ENCODE measurements at places on chromosomes 12 and 14. TPM values are rescaled to one million over a fixed set of nuclear protein-coding genes. Genes with fewer than 3 reads are reported as not detected.

Gene LBHD2
- total RNA-seq = not detected

Gene JDP2
- total RNA-seq = 1.7 TPM

Gene POTEG
- not detected for total RNA-seq

DNA sequence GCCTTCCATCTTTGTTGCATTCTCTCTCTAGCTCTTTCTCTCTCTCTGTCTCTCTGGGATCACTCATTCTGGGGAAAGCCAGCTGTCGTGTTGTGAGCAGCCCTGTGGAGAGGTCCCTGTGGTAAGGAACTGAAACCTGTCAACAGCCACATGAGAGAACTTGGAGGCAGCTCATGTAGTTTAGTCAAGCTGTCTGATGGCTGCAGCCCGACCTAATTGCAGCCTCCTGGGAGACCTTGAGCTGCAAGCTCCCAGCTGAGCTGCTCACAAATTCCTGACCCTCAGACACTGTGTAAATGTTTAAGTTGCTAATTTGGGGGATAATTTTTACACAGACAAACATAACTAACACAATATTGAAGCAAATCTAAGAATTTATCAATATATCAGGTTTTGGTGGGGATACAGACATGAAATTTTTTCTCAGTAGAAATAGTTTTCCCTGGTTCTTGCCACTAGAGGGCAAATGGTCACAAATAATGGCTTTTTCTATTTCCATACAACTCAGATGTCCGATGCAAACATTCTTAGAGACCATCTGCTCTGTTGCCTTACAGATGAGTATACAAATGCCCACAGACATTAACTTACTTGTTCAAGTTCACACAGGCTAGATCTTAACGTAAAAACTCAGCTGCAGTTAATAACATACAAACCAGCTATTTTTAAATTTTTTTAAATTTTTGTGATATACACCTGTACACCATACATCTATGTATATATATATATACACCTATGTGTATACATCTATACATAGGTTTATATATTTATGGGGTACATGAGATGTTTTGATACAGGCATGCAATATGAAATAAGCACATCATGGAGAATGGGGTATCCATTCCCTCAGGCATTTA is 15.5 kb upstream of the KRR1 start:
- H3K27me3 ChIP-seq = peaks cover 19% of the 10 kb centered on the region
- no peaks in the 10 kb centered on the region for H3K36me3 ChIP-seq
- no peak overlapping the region for H3K27ac ChIP-seq
- peaks cover 6% of the 10 kb centered on the region for H3K4me1 ChIP-seq

DNA sequence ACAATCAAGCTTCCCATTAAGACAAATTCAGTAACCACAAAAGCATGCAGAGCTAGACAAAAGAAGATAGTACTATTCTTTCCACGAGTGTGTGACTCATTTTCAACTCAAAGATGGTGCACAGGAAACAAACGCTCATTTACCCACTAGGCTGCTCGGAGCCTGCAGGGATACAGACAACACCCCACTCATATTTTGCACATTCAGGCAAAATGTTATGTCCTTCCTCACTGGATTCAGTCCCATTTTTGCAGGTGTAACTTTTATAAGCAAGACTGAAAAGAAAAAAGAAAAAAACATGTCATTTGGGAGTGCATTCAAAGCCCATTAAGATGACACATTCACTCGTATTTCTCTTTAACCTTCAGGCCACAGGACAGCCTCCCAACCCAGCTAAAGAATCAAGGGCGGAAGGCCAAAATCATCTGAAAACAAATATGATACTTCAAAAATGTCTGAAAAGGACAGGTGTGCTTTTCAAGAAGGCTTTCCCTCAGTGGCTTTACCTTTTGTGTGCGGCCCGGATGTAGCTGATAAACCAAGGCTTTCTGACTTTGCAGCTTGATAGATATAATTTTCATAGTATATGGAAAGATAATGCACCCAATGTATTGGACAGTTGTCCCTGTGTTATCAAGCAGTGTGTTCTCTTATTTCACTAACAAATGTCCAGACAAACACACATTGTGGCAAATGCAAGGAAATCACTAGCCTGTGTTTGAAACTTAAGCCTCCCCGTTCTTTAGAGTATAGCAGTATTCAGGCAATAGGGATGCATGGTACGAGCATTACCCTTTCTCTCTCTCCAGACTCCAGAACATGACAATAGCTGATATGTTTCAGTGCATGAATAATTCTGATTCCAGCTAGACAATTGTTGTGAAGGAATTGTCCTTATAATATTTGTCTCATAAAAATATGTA is 147.8 kb upstream of the KRR1 start:
- no peaks in the 10 kb centered on the region for H3K36me3 ChIP-seq
- H3K4me1 ChIP-seq = peaks cover 14% of the 10 kb centered on the region
- no peak overlapping the region for H3K4me3 ChIP-seq
- peaks cover 2% of the 10 kb centered on the region for H3K27me3 ChIP-seq
- H3K27ac ChIP-seq = no peak overlapping the region

Gene PHETA1
- total RNA-seq = 2.2 TPM

DNA sequence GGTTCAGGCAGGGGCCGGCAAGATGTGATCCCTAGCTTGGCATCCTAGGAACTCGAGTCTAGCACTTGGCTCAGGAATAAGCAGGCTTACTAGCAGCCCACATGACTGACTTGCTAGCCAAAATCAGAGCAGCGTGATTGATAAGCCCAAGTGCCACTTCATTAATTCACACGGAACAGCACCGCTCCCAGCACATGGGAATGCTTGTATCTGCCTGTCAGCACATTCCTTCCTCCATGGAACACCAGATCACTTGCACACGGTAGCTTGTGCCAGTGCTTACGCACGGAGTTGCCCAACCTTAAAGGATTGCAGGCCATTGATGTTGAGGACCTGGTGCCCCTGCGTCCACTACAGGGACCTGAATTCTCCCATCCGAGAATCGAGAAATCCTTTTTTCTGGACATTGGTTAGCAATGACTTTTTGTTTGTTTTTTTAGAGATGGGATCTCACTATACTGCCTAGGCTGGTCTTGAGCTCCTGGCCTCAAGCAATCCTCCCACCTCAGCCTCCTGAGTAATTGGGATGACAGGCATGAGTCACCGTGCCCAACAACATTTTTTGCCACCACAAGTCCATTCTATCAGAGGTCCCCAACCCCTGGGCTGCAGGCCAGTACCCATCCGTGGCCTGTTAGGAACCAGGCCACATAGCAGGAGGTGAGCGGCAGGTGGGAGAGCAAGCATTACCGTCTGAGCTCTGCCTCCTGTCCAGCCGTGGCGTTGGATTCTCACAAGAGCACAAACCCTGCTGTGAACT is 30.6 kb upstream of the TSPAN9 start:
- no peak overlapping the region for H3K27ac ChIP-seq
- H3K27me3 ChIP-seq = peaks cover 23% of the 10 kb centered on the region
- H3K36me3 ChIP-seq = no peaks in the 10 kb centered on the region
- H3K4me1 ChIP-seq = no peaks in the 10 kb centered on the region
- no peak for DNase-seq
